Endodermal cell (in vitro differentiated cells): ENCODE measurements at places on chromosomes 16 and 17. TPM values are rescaled to one million over a fixed set of nuclear protein-coding genes. Genes with fewer than 3 reads are reported as not detected.

- H3K36me3 ChIP-seq = peaks cover 44% of the 10 kb centered on the region
- no peak overlapping the region for H3K4me3 ChIP-seq
- no peak overlapping the region for H3K27ac ChIP-seq
- no peaks in the 10 kb centered on the region for H3K4me1 ChIP-seq
Measured at GRCh38 chr16:67100569-67101310, 9.0 kb upstream of the PHAF1 start.

GRCh38 chr17:4156750-4157381 lies 13.9 kb downstream of the CYB5D2 start:
- peak; percentile 84 for DNase-seq
- H3K27me3 ChIP-seq = no peaks in the 10 kb centered on the region
- H3K27ac ChIP-seq = no peak overlapping the region
- peaks cover 6% of the 10 kb centered on the region for H3K36me3 ChIP-seq
- H3K4me1 ChIP-seq = no peaks in the 10 kb centered on the region

DNA sequence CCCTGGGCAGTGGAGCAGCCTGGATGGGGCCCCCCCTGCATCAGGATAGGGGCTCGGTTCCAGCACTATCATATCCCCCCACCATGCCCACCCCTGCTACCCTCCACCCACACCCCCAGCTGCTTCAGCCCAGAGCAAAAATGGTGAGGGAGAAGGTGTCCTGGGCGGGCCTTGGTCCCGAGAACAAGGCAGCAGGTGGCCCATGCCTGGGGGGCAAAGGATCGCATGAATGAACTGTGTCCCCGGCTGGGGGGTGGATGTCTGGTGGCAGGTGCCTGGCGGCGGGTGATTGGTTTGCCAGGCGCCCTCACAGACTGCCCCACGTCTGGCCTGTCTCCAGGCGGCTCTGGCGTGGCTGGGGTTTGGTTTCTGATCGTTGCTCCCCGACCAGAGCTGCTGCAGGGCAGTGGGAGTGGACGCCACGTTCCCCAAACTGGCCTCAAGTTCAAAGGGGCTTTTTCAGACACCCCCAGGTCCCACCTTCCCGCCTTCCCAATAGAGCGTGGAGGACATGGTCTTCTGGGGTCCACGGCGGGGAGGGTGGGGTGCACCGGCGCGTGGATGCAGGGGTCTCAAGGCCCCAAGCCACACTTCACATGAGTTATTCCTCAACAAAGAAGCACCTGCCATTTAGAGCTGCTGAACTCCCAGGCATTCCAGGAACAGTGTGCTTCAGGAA lies 12.6 kb downstream of the UTS2R start:
- no peak overlapping the region for H3K4me3 ChIP-seq
- no peak overlapping the region for H3K27ac ChIP-seq
- no peaks in the 10 kb centered on the region for H3K36me3 ChIP-seq
- no peak for DNase-seq

- H3K36me3 ChIP-seq = peaks cover 5% of the 10 kb centered on the region
- DNase-seq = no peak
- H3K4me3 ChIP-seq = no peak overlapping the region
- H3K27ac ChIP-seq = no peak overlapping the region
- no peaks in the 10 kb centered on the region for H3K27me3 ChIP-seq
Measured at GRCh38 chr16:90042946-90043514, 23.8 kb upstream of the DBNDD1 start.

GRCh38 chr17:51398687-51399086 lies 138.3 kb downstream of the UTP18 start:
- no peak overlapping the region for H3K4me3 ChIP-seq
- H3K27me3 ChIP-seq = peaks cover 55% of the 10 kb centered on the region
- H3K36me3 ChIP-seq = no peaks in the 10 kb centered on the region
- no peak overlapping the region for H3K27ac ChIP-seq
- peak; percentile 52 for DNase-seq
- H3K4me1 ChIP-seq = peaks cover 6% of the 10 kb centered on the region

- no peak overlapping the region for H3K27ac ChIP-seq
- H3K4me1 ChIP-seq = peaks cover 23% of the 10 kb centered on the region
- H3K4me3 ChIP-seq = no peak overlapping the region
Measured at GRCh38 chr17:73291260-73291801, 20.5 kb downstream of the CDC42EP4 start.

GRCh38 chr17:32971171-32971570 lies 20.5 kb upstream of the SPACA3 start:
- no peak overlapping the region for H3K27ac ChIP-seq
- H3K4me1 ChIP-seq = no peaks in the 10 kb centered on the region
- no peaks in the 10 kb centered on the region for H3K36me3 ChIP-seq
- H3K4me3 ChIP-seq = no peak overlapping the region
- no peak for DNase-seq
- H3K27me3 ChIP-seq = no peaks in the 10 kb centered on the region

DNA sequence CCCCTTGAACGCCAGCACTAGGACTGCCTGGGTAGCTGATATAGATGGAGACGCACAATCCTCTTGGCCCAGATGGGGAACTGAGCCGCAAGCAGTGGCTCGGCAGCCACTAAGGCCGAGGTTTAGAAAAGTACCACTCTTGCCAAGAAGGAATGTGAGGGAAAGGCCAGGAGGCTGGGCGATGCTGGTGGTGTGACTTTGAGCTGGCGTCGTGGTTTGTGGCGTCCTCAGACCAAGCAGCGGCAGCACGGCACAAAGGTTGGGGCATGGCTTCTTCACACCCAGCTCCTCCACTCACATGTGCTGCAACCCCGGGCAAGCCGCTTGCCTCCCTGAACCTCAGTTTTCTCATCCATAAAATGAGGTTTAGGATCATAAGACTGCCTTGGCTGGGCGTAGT lies 15.6 kb downstream of the DCAKD start:
- H3K4me3 ChIP-seq = no peak overlapping the region
- H3K4me1 ChIP-seq = no peaks in the 10 kb centered on the region
- H3K27me3 ChIP-seq = no peaks in the 10 kb centered on the region
- DNase-seq = no peak

GRCh38 chr17:4480929-4481898 lies 17.5 kb upstream of the SPNS2 start:
- H3K27ac ChIP-seq = no peak overlapping the region
- H3K27me3 ChIP-seq = no peaks in the 10 kb centered on the region
- no peak for DNase-seq
- no peaks in the 10 kb centered on the region for H3K4me1 ChIP-seq
- no peaks in the 10 kb centered on the region for H3K36me3 ChIP-seq
- H3K4me3 ChIP-seq = no peak overlapping the region

- peaks cover 76% of the 10 kb centered on the region for H3K36me3 ChIP-seq
- no peaks in the 10 kb centered on the region for H3K27me3 ChIP-seq
- DNase-seq = peak; percentile 72
- H3K4me3 ChIP-seq = no peak overlapping the region
- H3K27ac ChIP-seq = no peak overlapping the region
Measured at GRCh38 chr16:70158261-70158939, 15.2 kb upstream of the CLEC18C start.

DNA sequence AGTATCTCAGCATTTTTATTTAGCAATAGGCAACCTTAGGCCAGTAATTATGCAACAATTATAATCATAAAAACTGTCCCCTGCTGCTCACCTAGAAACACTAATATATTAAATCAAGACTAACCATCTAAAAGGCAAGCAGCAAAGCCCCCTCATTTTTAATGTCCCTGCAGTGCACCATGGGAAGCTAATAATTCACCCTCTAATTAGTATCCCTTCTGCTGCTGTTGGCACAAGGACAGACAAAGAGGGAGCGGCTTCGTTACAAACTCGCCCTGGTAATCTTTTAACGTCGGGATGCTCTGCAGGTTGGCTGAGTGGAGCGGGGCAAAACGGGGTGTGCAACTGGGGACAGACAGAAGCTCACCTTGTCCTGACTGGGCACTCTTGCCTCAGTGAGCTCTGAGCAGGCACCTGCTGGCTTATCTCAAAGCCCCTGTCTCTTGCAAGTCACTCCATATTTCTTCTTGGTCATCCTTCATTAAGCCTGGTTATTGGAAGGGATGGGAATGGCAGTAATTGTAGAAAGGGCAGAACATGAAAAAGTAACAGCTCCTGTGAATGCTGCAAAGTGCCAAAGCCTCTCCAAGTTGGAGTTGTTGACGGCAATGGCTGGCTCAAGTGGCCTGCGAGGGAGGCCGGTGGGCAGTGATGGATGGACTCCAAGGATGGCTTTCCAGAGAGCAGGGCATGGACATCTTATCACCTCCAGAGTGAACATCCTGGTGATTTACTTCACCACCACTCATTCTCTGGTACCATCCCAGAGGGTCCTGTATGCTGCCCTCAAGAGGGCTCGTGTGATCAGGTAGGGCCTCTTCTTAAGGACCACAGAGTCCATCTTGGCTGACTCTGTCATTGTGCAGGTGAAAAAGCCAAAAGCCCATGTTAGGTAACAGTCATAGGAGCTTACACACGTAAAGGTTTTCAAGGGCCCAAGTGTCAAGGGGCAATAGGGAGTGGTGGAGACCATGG lies 219.6 kb upstream of the N4BP1 start:
- H3K4me1 ChIP-seq = no peaks in the 10 kb centered on the region
- no peaks in the 10 kb centered on the region for H3K27me3 ChIP-seq
- no peaks in the 10 kb centered on the region for H3K36me3 ChIP-seq
- H3K4me3 ChIP-seq = no peak overlapping the region
- DNase-seq = peak; percentile 10
- no peak overlapping the region for H3K27ac ChIP-seq

GRCh38 chr16:87335625-87336433 lies 18.6 kb upstream of the C16orf95 start:
- H3K27ac ChIP-seq = no peak overlapping the region
- no peak for DNase-seq
- H3K36me3 ChIP-seq = peaks cover 3% of the 10 kb centered on the region
- H3K4me1 ChIP-seq = no peaks in the 10 kb centered on the region

GRCh38 chr17:81499601-81499970 lies 13.0 kb downstream of the ACTG1 start:
- no peaks in the 10 kb centered on the region for H3K36me3 ChIP-seq
- no peak overlapping the region for H3K27ac ChIP-seq
- no peak overlapping the region for H3K4me3 ChIP-seq
- no peaks in the 10 kb centered on the region for H3K27me3 ChIP-seq

DNA sequence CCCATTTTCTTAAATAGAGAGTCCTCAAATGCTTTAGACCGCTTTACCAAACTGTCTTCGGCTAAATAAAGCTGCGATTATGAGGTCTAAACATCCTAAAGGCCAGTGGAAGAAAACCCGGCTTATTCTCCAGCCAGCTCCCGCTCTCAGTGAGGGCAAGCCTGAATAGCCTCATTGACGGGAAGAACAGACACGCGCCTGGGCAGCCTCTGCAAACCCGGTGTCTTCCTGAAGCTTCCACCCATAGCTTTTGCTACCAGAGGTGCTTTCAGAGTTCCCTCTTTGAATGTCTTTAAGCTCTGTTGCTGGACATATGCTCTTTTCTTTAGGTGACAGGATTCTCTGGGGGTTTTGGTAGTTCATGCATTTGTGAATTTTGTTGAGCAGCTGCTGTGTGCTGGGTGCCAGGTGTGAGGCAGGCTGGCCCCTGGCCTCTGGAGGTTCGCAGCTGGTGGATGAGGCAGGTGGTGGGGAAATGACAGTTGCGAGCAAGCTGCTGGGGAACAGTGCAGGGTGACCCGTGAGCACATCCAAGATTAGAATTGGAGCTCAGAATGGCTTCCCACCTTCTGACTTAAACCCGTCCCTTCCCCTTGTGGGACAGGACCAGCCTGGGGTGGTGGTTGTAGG lies 44.7 kb downstream of the CRISPLD2 start:
- H3K27ac ChIP-seq = no peak overlapping the region
- no peak overlapping the region for H3K4me3 ChIP-seq
- no peak for DNase-seq
- no peaks in the 10 kb centered on the region for H3K4me1 ChIP-seq
- H3K27me3 ChIP-seq = no peaks in the 10 kb centered on the region

- H3K27ac ChIP-seq = no peak overlapping the region
- no peaks in the 10 kb centered on the region for H3K36me3 ChIP-seq
- DNase-seq = no peak
- H3K4me3 ChIP-seq = no peak overlapping the region
Measured at GRCh38 chr16:80164966-80165550, 375.7 kb upstream of the DYNLRB2 start.

DNA sequence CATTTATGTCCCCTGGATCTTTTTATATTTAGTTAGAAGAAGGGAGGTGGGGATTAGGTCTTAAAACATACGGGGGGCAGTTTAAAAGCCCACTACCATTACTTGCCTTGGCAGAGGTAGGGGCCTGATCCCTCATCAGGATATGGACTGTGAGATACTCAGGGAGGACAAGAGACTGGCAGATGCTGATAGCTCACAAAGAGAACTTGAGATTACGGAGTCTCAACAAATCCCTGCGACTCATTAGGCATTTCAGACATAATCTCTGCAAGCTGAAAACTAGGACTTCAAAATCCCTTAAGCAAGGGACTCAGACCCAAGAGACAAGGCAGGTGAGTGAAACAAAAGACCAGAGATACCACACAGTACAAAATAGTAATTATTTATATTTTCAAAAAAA lies 23.2 kb downstream of the NXPH3 start:
- peaks cover 51% of the 10 kb centered on the region for H3K36me3 ChIP-seq
- no peak overlapping the region for H3K4me3 ChIP-seq
- no peaks in the 10 kb centered on the region for H3K4me1 ChIP-seq
- H3K27ac ChIP-seq = no peak overlapping the region
- no peak for DNase-seq

- H3K4me1 ChIP-seq = no peaks in the 10 kb centered on the region
- no peak overlapping the region for H3K4me3 ChIP-seq
- peaks cover 18% of the 10 kb centered on the region for H3K27me3 ChIP-seq
- no peaks in the 10 kb centered on the region for H3K36me3 ChIP-seq
- no peak overlapping the region for H3K27ac ChIP-seq
- DNase-seq = no peak
Measured at GRCh38 chr16:57532266-57532625, 4.1 kb downstream of the CCDC102A start.

DNA sequence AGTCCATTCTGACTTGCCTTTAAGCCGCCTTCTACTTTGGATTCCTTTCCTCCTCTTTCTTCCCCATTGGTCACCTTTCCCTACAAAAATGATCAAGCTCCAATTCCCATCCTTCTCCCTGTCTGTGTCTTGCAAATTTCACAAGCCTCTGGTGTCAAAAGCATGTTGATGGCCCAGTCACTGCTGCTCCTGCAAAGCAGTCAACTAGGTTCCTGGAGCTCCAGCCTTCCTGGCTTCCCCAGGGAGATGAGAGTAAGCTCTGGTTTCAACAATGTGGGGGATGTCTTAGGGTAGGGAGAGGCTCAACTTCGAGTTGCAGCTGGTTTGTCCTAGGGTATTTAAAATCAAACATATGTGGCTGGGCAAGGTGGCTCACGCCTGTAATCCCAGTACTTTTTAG lies 36.1 kb upstream of the HELZ start:
- H3K4me3 ChIP-seq = no peak overlapping the region
- H3K36me3 ChIP-seq = no peaks in the 10 kb centered on the region
- peak; percentile 80 for DNase-seq
- H3K27me3 ChIP-seq = no peaks in the 10 kb centered on the region

GRCh38 chr17:67385122-67385988 lies 8.3 kb downstream of the PITPNC1 start:
- no peak overlapping the region for H3K4me3 ChIP-seq
- peaks cover 5% of the 10 kb centered on the region for H3K4me1 ChIP-seq
- peak; percentile 63 for DNase-seq
- H3K27ac ChIP-seq = no peak overlapping the region
- no peaks in the 10 kb centered on the region for H3K27me3 ChIP-seq
- H3K36me3 ChIP-seq = peaks cover 11% of the 10 kb centered on the region

Gene SLC47A1
- 1.1 to 2.7 TPM (median 2.5 TPM) in 3 replicates for total RNA-seq

Gene ATP2A3
- 3.2 and 3.7 TPM in 2 replicates for total RNA-seq

Gene FBXL16
- 0.38 to 6.2 TPM (median 0.53 TPM) in 3 replicates for total RNA-seq

Gene ENPP7
- total RNA-seq = not detected in 2 replicates

Gene GPR139
- not detected in 2 replicates for total RNA-seq

Gene DNAH9
- total RNA-seq = 1.2 to 1.7 TPM (median 1.6 TPM) in 3 replicates

Gene KRTAP9-3
- not detected in 2 replicates for total RNA-seq

Gene CBX2
- 49.6 to 82.6 TPM (median 78.6 TPM) in 3 replicates for total RNA-seq

Gene TLCD3B
- 3.3 to 5.6 TPM (median 3.7 TPM) in 3 replicates for total RNA-seq

Gene EPN3
- total RNA-seq = 0.50 and 0.66 TPM in 2 replicates
